GM23338 (cell line): ENCODE measurements at places on chromosomes 12 and 14.
A peak's percentile ranks its signal among the peaks of the same experiment; 100 is the strongest.

DNA sequence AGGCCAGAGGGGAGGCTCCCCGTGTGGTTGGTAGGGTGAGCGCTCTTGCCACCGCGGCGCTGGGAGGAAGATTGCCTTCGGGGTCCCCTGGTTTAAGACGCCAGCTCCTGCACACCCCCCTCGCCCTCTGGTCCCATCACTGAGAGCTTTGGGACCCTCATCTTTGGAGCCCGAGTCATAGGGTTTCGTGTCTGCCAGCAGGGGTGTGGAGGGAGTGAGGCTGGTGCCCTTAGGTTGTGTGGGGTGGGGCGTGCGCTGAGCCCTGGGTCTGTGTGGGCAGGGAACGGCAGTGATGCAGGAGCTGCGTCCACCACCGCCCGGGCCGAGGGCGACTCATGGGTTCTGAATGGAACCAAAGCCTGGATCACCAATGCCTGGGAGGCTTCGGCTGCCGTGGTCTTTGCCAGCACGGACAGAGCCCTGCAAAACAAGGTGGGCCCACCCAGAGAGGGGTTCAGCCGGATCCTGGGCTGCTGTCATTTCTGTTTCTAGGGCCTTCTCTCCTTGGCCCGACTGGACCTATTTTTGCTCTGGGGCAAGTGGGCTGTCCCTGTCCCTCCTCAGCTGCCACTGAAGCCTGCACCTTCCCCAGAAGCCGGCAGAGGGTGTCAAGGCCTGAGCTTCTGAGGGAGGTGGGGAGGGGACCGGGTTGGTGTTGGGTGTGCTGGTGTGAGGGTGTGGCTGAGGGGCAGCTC lies 12.1 kb downstream of the ACADS start:
- peak; percentile 68 for DNase-seq

DNA sequence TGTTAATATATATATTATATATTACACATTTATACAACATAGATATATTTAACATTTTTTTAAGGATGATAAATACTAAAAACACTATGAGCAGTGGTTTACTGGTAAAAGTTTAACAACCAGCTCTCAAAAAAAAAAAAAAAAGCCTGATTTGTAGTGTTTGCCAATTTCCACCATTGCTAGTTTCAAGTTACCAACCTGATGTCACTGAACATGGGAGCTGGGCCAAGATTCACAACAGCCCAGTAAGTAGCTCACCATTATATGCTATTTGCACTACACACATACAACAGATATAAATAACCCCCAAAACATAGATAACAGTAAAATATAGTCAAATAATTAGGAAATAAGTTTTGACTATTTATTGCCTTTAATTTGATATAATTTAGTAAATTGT lies 28.9 kb upstream of the TMX1 start:
- no peak for DNase-seq

DNA sequence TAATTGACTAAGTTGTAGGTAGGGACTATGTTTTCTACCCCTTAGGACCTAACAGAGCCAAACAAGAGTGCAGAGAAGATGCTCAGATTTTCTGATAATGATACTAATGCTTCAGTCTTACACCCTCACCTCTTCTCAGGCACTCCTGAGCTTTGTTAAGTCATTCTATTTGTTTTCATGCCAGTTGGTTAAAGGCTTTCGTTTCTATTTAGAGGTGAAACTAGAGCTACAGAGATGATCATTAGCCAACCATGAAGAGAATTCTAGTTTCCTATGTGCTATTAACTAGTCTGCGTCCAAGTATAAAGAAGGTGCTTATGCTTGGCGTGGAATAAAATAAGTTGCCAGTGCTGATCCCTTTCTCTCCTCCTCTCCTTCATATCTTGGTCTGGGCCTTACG lies 34.6 kb upstream of the PYGL start:
- no peak for DNase-seq

DNA sequence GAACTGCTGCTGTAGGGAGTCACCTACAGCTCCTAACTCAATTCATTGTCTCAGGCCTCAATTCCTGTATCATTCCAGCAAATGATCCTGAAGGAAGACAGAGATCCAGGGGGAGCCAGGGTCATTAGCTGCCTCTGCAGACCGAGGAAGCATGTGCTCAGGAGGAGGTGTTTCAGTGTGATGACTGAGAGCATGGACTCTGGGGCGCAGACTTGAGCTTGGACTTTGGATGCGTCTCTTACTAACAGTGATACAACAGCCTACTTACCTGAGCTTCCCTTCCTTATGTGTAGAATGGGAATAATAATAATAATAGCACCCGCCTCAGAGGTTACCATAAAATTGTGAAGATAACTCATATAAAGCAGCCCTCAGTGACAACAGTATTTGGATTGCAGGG lies 92.0 kb upstream of the USP44 start:
- no peak for DNase-seq

- peak; percentile 57 for DNase-seq
Observed at GRCh38 chr12:98745578-98746391, 100.7 kb downstream of the APAF1 start.

DNA sequence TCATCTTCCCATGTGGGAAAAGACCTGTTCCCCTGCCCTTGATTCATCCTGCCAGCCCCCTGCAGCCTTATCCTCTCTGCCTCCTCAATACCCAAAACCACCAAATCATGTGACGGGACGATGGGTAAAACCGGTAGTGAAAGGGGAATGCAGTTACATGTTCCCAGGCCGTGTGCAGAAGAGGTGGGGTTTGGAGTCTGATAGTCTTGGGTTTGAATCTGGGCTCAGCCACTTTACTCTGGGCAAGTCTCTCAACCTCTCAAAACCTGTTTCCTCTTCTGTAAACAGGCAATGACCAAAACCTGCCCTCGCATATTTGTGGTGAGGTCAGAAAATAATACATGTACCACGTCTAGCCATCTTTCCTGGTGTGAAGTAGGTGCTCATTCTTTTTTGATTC lies 123.0 kb downstream of the PLXNC1 start:
- DNase-seq, result no peak

DNA sequence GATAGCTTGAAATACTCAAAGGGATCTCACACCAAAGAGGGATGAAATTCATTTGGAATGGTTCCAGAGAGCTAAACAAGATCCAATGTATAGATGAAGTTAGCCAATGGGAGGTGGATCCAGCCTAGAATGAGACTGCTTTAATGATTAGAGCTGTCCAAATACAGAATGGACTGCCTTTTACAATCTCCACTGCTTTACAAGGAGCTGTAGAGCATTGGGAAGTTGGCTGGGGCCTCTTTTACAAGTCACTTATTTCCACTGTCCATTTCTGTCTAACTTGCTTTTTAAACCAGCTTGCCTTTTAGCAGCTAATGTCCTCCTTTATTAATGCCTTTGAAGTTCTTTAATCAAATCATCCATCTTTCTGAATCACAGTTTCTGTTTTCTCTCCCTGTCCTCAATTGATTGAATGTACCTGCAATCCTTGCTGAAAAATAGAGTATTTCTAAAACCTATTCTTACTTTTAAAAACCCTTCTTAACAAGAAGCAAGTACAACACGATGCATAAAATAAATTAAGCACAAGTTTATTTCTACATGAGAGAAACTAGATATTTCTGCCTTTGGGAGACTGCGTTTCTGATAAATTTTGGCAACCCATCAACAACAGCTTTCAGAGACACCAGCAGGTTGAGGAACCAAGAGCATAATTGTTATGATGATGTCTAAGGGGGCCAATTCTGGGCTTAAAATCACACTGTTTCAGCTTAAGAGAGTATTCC lies 3.4 kb upstream of the ATP2A2 start:
- no peak for DNase-seq

- peak; percentile 39 for DNase-seq
Observed at GRCh38 chr12:11669348-11669747, 19.9 kb downstream of the ETV6 start.

DNA sequence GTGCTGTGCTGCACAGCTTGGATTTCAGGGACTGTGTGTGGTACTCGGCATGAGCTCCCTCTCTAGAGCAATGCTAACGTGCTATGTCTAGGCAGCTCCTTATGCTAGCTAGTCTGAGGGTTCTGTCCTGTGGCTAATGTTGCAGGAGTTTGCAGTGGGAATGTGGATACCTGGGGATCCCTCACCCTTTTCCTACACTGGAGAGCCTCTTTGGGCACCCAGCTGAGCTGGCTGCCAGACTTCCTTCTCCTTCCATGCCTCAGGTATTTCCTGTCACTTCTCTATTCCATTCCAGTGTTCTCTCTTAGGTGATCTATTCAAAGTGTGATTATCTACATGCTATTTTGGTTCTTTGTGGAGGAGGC lies 64.9 kb downstream of the FBXO33 start:
- peak; percentile 52 for DNase-seq
